AG09309 (cell line): ENCODE measurements at places on chromosomes 6 and 20.
A peak's percentile ranks its signal among the peaks of the same experiment; 100 is the strongest.

DNA sequence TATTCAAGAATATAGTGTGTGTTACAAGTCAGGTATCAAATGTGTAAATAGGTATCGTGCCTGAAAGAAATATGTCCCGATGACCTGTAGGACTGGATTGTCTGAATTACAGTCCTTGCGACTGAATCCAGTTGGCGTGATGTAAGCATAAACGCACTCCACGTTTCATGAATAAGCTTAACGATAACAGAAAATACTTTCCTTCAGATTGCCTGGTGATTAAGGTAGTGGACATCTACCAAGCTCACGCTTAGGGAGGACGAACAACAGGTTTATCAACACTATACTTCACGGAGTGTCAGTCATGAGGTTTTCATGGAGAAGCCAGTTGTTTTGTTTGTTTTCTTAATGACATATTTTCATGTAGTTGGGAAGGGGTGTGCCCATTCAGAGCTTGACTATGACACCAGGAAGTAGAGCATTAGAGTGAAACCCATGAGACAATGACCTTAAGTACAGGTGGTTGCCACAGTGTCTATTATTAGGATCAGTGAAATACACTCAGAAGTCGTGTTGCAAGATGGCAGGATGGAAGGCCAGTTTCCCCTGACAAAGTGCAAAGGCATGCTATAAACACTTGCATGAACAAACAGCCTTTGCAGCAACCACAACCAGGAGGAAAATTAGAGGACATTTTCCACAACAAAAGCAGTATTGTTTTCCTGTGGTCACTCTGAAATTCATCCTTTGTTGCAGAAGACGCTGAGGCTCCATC, 305.8 kb upstream of the PRDM1 start:
- no peak for DNase-seq

DNA sequence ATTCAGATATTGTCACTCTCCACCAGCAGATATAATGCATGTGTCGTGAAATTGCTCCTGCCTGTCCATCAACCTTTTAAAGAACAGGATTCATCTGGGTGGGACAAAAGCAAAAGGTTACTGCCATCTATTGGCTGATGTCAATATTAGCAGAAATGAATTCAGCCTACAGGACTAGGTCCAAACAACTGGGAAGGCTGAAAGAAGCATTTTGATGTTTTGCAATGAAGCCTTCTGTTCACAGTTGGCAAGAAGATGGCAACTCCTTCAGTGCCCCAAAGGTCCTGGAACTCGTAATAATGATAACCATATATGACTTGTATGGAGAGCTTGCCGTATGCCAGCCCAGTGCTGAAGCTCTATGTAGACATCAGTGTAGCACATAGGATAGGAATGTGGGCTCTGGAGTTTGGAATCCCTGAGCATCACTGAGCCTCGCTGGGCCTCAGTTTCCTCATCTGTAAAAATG, 7.5 kb downstream of the BCAS1 start:
- peak; percentile 38 for DNase-seq

DNA sequence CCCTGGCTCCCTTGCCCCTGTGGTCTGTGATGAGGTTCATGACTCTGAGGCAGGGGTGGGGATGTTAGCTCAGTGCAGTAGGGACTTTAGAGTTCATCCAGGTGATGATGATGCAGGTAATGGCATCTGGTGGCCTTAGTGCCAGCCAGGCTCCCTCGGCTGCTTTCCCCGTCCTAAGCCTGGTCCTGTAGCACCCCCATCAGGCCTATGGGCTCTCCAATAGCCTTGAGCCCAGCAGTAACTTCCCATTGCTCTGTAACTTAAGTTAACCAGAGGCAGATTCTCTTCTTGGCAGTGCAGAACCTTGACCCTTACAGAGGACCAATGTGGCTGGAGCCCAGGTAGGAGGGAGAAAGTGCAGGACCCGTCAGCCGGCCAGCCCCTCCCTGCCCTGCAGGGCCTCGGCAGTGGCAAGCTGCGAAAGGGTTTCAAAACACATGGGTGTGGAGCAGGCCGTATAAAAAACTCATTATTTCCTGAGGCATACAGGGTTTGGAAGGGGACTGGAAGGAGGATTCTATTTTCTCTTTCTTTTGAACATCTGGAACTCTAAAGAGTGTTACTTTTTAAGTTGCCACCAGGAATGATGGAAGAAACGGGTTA, 406.9 kb downstream of the CDH26 start:
- DNase-seq, result no peak

DNA sequence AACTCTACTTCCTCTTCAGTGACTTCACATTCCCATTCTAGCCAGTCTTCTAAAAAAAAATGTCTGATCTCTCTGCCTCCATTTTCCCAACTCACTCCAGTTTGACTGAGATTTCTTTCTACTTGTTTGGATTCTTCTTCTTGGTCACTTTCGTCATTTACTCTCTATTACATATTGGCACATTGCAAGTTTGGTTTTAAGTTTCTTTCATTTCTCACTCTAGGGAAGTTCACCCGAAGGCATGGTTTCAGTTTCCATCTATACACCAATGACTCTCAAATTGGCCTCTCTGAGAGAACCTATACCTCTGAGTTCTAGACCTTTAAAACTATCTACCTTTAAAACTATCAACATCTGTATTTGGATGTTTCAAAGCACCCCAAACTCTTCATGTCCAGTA, 51.3 kb downstream of the CD109 start:
- no peak for DNase-seq

GRCh38 chr6:119350202-119350951, 816 bp upstream of the MAN1A1 start:
- peak; percentile 55 for DNase-seq

DNA sequence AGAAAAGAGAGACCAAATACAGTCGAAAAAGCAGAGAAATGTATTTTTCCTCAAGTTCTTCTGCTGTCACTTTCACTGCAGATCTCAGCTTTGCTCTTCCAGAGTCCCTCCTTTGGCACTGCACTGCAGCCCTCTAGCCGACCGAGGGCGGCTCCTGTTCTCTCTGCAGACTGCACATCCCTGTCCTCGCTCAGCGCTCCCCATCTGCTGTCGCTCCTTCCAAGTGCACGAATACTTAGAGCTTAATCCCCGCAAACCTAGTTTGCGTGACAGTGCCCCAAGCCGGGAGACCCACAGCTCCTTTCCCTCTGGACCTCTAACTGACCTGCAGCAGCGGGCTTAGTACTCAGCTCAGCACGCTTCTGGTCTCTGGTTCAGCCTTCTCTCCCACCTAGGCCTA, 15.2 kb downstream of the RPP21 start:
- DNase-seq, result no peak

GRCh38 chr6:112286010-112286409, 31.6 kb upstream of the LAMA4 start:
- no peak for DNase-seq

- DNase-seq, result no peak
Measured at GRCh38 chr20:62051546-62052255, 14.0 kb downstream of the TAF4 start.

- no peak for DNase-seq
Measured at GRCh38 chr6:27280540-27281000, 31.5 kb downstream of the POM121L2 start.

DNA sequence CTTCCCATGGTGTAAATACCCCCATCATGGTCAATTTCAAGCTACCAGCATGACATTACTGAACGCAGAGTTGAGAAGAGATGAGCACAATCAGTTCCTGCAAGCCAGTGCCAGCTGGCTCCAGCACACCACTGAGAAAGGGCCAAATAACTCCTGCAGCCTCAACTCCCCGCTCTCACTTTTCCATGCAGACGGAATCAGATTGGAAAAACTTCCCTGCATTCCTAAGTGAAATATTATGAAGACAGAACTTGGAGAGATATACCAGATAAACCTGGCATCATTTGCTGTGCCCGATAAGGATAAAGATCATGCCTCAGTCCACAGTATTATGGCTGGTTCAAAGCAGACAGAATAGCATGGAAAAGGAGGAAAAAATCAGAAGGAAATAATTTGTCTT, 56.7 kb downstream of the FILIP1 start:
- DNase-seq, result no peak

- peak; percentile 64 for DNase-seq
Measured at GRCh38 chr20:44566018-44566417, 16.4 kb upstream of the PKIG start.

GRCh38 chr6:114839019-114839418, 496.2 kb upstream of the HS3ST5 start:
- no peak for DNase-seq

DNA sequence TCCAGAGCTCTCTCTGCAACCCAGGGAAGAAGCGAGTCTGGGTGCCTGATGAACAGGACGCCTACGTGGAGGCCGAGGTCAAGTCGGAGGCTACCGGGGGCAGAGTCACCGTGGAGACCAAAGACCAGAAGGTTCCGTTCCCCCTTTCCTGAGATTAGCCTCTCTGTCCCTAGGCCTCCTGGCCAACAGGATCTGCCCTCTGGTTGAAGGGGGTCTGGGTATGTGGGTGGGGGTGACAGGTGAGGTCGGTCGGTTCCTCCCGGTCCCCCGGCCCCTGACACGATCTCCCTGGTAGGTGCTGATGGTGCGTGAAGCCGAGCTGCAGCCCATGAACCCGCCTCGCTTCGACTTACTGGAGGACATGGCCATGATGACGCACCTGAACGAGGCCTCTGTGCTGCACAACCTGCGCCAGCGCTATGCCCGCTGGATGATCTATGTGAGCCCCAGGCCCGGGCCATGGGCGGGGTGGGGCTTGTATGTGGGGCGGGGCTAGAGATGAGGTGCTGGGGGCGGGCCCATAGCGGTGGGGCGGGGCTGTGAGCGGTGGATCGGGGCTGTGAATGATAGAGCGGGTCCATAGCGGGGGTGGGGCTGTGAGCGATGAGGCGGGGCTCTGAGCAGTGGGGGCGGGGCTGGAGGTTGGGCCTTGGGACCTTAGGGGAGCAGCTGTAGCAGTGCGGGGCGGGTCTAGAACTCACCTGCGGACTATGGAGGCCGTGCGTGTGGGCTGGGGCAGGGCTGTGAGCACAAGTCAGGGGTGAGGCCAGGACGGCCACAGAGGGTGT, 23.9 kb downstream of the MYH7B start:
- DNase-seq, result no peak

DNA sequence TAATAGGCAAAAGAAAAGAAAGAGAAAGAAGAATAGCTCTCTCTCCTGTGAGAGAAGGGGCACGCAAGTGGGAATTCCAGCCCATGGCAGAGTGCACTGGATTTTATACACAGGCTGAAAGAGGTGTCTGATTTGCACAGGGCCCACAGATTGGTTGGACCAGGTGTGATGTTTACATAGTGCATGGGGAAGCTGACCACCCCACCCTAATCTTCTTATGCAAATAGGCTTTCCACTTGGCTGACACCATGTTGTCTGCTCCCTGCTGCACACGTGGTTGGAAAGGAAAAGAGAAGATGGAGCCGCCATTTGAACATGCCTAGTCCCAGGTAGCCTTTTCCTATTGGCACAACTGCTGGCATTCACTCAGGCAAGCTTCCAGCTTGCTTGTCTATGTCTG, 20.2 kb downstream of the MICA start:
- DNase-seq, result no peak

DNA sequence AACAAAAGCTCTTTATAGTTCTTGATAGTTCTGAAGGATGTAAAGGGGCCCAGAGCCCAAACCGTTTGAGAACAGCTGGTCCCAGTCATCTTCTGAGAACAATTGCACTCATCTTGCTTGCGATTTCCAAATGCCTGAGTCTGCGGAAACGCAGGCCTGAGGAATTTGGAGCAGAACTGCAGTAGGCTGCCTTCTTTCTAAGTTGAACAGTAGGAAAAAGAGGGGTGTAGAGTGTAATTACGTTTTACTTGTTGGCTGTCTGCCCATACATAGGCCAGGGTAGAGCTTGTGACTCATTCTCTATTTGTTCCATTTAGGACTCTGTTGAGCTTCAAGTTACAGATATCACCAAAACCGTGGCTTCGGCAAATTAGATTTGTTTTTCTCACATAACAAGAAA, 42.0 kb upstream of the KIF16B start:
- peak; percentile 63 for DNase-seq

- DNase-seq, result peak; percentile 71
Measured at GRCh38 chr6:31058128-31058894, 48.0 kb downstream of the MUC22 start.

GRCh38 chr6:11404081-11404480, 133.5 kb upstream of the TMEM170B start:
- no peak for DNase-seq

DNA sequence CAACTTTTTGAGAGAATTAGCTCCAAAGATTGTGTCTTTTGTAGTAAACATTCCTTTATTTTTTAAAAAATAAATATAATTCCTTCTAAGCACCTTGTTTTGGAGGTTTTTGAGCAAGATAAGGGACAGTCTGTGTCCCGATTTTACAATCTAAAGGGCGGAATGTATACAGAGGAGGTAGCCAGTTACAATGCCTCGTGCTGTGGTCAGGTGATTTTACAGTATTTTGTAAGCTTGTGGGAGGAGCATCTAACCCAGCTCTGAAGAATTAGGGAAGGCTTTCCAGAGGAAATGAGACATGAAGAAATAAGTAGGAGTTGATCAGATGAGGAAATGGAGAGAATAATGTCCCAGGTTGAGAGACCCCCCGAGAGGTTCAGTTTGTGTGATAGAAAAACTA, 1.3 kb downstream of the HINT3 start:
- no peak for DNase-seq

GRCh38 chr20:35385733-35386132, 26.0 kb downstream of the UQCC1 start:
- no peak for DNase-seq

DNA sequence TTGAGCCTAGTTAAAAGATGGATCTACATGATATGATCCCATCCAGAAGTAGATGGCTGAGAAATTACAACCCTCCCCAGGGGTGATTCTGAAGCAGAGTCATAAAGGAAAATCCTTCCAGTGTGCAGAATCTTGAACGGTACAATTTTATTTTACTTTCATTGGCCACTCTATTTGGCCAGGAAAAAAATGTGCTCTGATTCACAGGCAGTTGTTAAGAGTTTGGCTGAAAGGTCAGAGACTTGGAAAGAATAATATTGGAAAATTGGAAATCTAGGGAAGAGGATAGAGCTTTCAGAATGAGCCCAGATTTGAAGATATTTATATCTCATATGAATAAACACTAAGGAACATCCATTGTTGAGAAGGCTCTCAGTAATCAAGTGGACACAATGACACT, 1299.3 kb upstream of the GJE1 start:
- DNase-seq, result no peak

DNA sequence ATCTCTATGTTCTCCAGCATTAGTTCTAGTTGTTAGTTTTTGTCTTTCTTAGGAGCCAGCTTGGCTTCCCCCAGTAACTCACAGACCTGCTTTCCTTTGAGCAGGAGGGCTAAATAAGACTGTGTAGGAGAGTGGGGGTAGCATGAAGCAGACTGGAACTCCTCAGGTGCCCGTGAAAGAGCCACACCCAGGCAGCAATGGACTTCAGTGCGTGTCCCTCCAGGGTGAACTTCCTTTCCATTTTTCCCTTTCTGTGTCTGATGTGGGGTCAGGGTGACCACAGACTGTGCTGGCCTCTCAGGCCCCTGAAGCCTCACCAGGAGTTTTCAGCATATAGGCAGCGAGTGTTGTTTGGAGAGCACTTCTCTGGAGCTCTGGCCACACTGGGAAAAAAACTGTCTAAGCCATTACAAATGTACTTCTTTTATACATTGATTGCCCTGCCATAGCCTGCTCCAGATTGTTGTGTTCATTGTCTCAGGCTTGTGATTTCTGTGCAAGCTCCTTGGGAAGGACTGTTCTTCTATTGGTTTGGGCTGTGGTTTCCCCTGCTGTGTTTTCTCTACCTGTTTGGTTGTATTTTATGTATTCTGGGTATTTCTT, 55.7 kb downstream of the SH3BGRL2 start:
- DNase-seq, result no peak

- DNase-seq, result peak; percentile 51
Measured at GRCh38 chr20:41057999-41058673, 29.5 kb downstream of the TOP1 start.
